ENCODE measurements at places on chromosomes 6 and 20.

DNA sequence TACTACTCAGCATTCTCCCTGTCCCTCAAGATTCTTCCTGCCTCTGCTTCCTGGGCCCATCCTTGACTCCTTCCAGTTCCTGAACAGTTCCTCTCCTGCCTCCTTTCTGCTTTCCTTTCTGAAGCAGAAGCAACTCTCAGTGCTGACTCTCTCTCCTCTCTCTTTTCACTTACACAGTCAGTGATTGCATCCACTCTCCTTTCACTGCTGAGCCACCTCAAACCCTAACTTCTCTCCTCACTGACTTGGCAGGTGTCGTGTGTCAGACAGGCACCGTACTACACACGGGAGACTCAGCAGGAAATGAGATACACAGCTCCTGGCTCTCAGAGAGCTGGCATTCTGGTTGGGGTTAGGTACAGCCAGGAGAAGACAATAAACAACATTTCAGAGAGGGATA lies 5.6 kb downstream of the ABHD16A start:
- DNase-seq, result no peak

DNA sequence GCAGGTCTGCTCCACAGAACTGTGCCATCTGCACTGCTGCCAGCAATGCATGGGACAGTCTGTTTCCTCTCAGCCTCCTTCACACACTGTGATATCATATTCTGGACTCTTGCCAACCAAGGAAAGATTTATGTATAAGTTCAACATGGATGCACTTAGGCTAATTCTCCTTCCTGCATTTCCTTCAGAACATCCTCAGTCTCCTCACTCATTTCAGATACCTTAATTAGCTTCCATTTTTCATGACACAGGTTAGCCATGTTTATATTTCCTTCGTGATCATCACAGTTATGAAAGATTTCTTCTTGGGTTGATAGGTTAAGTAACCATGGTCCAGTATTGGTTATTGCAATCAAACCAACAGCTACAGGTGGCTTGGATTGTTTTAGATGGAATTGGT lies 46.4 kb upstream of the DDR1 start:
- no peak for DNase-seq

DNA sequence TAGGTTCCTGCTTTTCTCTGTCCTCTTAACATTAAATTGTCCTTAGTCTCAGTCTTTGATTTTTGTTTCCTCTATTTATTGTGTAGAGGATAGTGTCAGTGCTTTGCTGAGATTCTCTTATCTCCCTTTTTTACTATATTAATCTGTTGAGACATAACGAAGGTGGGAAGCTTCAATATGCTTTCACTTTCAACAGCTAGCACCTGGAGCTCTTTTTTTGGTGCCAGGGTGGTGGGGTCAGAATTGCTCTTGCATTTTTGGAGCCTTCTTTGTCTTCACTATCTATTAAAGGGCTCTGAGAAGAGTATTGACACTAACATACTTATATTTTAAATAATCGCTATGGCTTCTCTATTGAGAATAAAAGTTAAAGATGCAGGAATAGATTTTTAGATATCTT lies 97.1 kb upstream of the EPHA7 start:
- DNase-seq, result no peak

DNA sequence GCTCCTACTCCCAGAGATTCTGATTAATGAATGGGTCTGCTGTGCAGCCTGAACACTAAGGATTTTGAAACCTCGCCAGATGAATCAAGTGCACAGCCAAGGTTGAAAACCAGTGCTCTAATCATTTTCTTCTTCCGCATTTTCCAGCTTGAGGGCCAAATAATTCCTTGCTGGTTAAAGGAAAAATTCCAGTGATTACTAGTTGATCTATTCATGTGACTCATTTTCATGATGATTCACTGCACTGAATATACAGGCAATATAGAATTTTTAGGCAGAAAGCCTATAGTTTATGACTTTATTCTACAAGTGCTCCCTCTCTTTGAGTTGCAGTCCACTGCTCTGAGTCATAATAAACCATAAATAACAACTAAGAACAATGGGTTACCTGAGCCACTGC lies 80.6 kb upstream of the PROKR2 start:
- no peak for DNase-seq

DNA sequence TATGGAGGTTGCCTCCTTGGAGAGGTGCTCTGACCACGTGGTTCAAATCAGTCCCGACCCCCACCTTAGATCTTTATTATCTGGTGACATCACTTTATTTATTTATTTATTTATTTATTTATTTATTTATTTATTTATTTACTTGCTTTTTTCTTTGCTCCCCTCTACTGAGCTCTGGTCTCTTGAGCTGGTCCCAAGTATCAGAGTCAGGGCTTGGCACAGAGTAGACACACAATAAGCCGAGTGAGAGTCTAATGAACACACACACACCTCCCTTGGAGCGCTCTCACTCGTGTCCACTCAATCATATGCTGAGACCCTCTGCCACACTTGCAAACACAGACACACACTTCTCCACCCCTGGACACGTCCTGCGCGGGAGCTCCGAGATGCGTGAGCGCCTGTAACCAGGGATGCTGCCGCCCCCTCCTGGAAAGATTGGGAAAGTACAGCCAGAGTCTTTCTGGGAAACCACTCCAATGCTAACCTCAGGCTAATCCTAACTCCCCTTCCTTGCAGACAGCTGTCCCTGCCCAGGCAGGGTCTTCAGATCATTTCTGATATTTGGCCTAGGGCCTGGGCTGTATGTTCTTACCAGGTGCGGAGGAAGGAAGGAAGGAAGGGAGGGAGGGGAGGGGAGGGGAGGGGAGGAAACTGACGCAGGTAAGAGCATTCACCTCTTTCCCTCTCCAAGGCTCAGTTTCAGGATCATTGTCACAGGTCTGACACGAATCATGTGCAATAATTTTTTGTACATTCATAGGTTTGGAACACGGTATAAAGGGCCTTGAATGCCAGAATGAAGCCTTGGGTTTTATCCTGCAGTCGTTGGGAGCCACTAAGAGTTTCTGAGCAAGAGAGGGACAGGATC lies 70.9 kb downstream of the STK35 start:
- DNase-seq, result peak; percentile 82

DNA sequence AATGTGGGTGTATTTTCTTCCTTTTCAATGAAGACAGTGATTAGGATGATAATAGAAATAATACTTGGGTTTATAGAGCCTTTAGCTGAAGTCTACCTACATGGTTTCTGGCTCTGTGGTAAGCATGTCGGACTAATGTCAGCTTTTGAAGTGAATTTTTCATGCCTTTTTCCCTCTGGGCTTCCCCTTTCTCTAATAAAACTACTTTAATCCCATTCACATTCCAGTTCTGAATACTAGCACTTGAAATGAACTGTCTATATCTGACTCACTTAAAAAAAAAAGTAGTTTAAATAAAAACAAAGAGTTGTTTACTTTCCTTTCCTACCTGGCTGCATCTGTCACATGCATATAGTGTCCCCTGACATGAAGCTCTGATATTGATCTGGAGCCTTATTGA lies 545.9 kb upstream of the FLRT3 start:
- no peak for DNase-seq
